ENCODE measurements at places on chromosomes 2 and 18. TPM values are rescaled to one million over a fixed set of nuclear protein-coding genes. Genes with fewer than 3 reads are reported as not detected.

The SMAD2 gene
- polyA plus RNA-seq, result 92.6 TPM

The REG3A gene
- polyA plus RNA-seq, result not detected

The C2orf78 gene
- not detected for polyA plus RNA-seq

The TACR1 gene
- polyA plus RNA-seq, result 2.6 TPM

The PROC gene
- 5.5 TPM for polyA plus RNA-seq

The RESP18 gene
- not detected for polyA plus RNA-seq

The ADRA2B gene
- polyA plus RNA-seq, result 1.6 TPM

The PPIL3 gene
- polyA plus RNA-seq, result 62.6 TPM

The CAPN13 gene
- 1.5 TPM for polyA plus RNA-seq

The COBLL1 gene
- 21.5 TPM for polyA plus RNA-seq

The SIGLEC15 gene
- polyA plus RNA-seq, result 0.24 TPM

- DNase-seq, result no peak
These were observed 108.3 kb upstream of the MAP3K20 start for GRCh38 chr2:172967036-172967982.

- no peak for DNase-seq
These were observed 880.6 kb downstream of the TSN start for GRCh38 chr2:122636097-122636496.

- DNase-seq, result no peak
These were observed 107.1 kb downstream of the GLI2 start for GRCh38 chr2:120842456-120843439.

DNA sequence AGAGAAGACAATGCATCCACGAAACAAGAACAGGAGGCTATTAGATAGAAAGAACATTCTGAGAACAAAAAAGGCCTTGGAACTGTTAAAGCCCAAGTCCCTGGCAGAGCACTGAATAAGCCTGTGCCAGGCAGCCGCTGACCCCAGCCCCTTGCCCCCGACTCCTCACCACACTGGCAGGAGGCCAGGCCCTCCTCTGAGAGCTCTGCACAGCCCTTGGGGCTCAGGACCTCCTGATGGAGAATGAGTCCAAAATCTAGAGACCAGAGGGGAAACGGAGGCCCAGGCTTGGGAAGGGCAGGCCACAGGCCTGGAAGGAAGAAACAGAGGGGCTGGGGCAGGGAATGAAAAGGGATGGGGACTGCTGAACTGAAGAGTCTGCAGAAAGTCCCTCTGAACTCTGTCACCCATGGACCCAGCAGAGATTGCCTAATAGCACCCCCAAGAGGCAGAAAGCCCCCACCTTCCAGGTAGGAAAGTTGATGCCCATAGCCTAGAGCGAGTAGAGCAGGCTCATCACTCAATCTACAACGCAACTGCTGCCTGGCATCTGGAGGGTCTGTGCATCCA is 18.3 kb upstream of the TNS1 start:
- no peak for DNase-seq

- no peak for DNase-seq
These were observed 36.3 kb downstream of the ZNF516 start for GRCh38 chr18:76458522-76459311.

DNA sequence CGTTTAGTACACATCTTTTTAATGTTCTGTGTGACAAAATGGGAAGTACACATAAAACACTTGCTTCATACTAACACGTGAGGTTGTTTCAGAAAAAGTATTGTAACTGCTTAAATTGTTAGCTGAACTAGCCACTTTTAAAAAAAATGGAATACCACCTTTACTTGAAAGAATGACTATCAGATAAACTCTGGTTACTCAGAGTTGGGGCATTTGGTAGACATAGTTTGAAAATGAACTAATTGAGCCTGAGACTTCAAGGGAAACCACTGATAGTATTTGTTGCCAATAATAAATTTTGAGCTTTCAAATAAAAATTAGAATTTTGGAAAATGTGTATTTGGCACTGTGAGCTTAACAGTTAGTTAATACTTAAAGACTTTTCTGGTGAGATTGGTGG is 103.0 kb upstream of the FBXO11 start:
- DNase-seq, result no peak

GRCh38 chr2:142989273-142990204 is 112.1 kb downstream of the KYNU start:
- peak; percentile 65 for DNase-seq

- no peak for DNase-seq
These were observed 47.6 kb upstream of the MSH6 start for GRCh38 chr2:47735136-47735869.

DNA sequence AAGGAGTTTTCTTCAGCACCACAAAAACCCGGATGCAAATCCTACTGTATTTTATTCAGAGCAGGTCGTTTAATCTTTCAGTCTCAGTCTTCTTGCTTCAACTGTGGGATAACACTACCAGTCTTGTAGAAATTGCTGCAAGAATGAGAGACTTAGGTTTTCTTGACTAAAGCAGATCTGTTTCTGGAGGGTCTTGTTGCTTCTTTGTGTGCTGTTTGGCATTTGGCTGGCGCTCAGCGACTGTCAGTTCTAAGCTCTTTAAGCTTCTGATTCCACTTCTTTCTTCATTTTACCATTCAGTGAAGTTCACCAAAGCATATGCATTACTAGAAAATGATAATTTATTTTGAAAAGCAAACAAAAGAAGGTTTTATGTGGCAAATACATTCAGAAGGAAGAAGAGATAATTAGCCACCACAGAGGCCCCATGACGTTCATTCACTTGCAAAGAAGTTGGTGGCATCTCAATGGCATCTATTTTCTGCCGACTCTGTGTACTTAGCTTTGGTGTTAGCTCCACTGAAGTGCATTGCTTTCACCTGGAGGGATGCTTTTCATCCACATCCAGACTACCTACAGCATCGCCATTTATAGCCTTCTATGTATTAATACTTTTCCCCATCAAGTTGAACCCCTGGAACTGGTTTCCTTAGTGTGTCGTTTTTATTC is 53.7 kb downstream of the TRIB2 start:
- DNase-seq, result no peak

- no peak for DNase-seq
These were observed 45.2 kb upstream of the MAPRE3 start for GRCh38 chr2:26925100-26925791.

GRCh38 chr18:58789876-58790240 is 74.8 kb upstream of the ZNF532 start:
- DNase-seq, result no peak

- DNase-seq, result no peak
These were observed 86.9 kb upstream of the SERPINE2 start for GRCh38 chr2:224126003-224126402.

- DNase-seq, result peak; percentile 69
These were observed 21.2 kb upstream of the EPAS1 start for GRCh38 chr2:46275995-46276394.

DNA sequence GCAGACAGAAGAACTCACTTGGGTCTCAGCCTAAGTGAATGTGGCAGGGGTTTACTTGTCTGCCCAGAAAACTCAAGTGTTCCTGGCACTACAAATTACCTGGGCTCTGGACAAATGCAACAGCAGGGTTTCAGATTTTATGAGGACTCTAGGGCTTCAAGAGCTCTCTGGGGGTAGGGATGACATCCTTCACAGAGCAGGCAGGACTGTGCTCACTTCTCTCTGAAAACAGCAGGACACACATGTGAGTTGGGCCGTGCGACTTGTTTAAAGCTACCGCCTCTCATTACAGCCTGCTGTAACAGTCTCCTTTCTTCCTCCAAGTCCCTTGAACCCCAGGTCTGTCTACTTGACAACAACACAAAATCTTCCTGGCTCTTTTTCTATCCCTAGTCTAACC is 212.6 kb downstream of the EN1 start:
- no peak for DNase-seq

DNA sequence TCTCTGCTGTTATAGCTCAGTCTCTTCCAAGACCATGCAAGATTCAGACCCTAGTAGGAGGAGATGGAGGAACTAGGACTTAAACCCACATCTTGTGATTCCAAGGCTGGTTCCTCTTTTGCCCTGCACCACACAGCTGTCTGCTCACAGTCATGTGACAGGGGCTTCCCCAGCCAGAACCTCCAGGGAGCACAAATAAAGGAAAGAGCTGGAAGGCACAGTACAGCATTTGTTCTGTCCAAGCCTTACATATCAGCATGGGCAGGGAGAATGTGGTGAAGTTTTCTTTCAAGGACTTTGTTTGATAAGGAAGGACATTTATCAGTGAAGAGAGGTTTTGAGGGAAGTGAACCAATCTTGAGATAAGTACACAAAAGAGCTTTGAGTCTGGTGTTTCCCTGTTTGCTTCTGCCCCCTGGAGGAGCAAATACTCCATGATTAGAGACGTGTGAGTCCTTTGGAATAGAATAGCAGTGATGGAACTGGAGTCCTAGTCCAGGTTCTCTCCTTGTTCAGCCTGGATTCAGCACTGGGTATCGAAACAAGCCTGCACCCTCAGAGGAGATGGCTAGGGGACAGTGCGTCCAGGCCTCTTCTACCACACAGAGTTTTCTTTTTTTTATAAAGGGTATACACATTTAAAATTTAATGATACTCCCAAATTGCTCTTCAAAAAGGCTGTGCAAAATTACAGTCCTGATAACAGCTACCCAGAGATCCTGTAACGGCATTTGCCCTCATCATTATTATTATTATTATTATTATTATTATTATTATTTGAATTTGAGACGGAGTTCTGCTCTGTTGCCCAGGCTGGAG is 24.6 kb upstream of the CASP10 start:
- DNase-seq, result peak; percentile 48

- no peak for DNase-seq
These were observed 5.5 kb upstream of the HNRNPA3 start for GRCh38 chr2:177207101-177207500.

DNA sequence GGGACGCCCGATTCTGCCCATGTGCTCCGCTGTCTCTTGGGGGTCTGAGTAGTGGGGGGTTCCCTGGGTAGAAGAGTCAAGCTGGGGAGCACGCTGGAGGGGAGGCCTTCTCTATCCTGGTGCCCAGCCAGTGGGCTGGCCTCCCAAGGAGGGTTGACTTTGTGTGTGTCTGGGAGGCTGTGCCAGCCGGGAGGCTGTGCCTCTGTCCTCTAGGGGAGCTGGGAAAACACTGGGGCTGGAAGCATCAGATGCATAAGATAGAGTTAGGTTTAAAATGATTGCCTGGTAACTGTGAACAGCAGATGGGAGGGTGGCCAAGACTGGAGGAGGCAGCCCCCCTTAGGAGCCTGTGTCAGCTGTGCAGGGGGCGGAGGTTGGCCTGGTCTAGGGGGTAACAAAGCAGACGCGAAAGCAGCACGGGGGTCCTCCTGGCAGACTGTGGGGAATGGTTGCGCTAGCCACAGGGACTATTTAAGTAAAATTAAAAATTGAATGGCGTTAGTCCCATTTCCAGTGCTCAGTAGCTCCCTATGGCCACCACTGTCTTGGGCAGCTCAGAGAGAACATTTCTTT is 1.3 kb downstream of the ING5 start:
- DNase-seq, result peak; percentile 9

- DNase-seq, result no peak
These were observed 13.6 kb downstream of the DHRS9 start for GRCh38 chr2:169082995-169083394.

GRCh38 chr2:148981324-148981723 is 57.2 kb upstream of the LYPD6B start:
- DNase-seq, result no peak

DNA sequence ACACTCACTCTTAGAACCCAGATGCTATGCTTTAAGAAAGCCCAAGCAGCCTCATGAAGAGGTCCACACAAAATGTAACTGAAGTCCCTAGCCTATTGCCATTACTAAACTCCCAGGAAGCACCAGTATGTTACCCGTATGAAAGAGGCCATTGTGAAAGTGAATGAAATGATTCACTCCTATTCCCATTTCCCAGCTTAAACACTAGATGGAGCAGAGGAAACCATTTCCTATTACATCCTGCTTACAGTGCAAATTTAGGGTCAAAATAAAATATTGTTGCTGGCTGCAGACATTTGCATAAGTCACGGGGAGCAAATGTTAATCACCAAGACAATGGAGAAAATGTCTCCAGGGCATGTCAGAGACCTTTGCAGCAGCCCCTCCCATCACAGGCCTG is 989.7 kb upstream of the CRIM1 start:
- no peak for DNase-seq

- DNase-seq, result no peak
These were observed 52.2 kb downstream of the NXPH2 start for GRCh38 chr2:138727956-138728355.

All from right lung (tissue), 10 donors.